ENCODE measurements at places on chromosomes 12 and 14. TPM values are rescaled to one million over a fixed set of nuclear protein-coding genes. Genes with fewer than 3 reads are reported as not detected.

DNA sequence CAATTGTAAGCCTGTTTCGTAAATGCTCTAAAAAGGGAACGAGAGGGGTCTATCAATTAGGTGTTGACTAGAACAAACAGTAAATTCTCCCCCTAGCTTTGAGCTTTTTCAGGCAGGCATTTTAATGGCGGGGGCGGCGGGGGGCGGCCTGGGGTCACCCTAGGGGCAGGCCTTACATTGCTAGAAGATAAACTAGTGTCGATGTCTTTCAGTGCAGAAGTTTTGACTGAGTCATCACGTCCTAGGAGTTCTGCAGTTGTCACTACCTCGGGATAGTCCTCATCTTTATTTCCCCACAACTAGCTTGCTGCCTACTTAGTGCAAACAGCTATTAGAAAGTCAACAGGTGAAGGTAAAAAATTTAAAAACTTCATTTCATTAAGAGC, 1.6 kb downstream of the ATP6V1D start:
- no peaks in the 10 kb centered on the region for H3K36me3 ChIP-seq
- H3K27me3 ChIP-seq = no peaks in the 10 kb centered on the region
- peak overlapping the region; percentile 68 for H3K4me3 ChIP-seq
- H3K27ac ChIP-seq = no peak overlapping the region

DNA sequence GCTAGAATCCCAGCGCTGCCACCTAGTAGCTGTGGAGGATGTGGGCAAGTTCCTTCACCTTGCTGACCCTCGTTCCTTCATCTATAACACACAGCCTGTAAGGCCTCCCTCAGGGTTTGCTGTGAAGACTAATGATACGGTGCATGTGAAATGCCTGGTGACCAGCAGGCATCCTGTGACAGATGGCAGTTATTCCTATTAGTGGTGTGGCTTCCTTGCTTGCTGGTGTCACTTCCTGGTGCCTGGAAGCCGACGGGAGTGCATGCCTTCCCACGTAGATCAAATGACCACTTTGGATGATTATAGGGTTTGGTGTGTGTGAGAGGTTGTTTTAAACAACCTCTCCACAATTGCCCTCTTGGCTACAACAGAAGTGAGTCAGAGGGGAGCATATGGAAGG, 894.9 kb downstream of the VRK1 start:
- no peaks in the 10 kb centered on the region for H3K4me1 ChIP-seq
- DNase-seq = no peak
- H3K4me3 ChIP-seq = no peak overlapping the region
- H3K27me3 ChIP-seq = no peaks in the 10 kb centered on the region
- H3K27ac ChIP-seq = no peak overlapping the region

- H3K4me1 ChIP-seq = peaks cover 14% of the 10 kb centered on the region
- H3K36me3 ChIP-seq = no peaks in the 10 kb centered on the region
- H3K4me3 ChIP-seq = no peak overlapping the region
- no peak for DNase-seq
- no peak overlapping the region for H3K27ac ChIP-seq
These were observed 180.4 kb upstream of the HIF1A start for GRCh38 chr14:61514927-61515326.

USP15 gene
- total RNA-seq = 48.2 TPM

DNA sequence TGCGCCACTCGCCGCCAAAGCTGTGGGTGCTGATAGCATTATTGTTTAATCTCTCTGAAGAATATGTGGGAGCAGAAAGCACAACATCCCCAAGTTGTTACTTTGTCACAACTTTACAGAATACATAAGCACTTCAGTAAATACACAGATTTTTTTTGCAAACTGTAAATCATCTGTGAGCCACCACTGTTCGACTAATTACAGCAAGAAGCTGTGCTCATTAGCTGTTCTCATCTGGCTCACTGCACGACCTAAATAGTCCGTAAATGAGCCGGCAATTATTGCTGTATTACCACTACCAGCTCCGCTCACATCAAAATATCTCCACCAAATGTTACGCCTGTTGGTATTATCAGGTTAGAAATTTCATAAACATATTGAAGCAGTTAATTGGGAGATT, 228.9 kb upstream of the PRKD1 start:
- no peak overlapping the region for H3K27ac ChIP-seq
- no peaks in the 10 kb centered on the region for H3K36me3 ChIP-seq
- no peaks in the 10 kb centered on the region for H3K4me1 ChIP-seq
- DNase-seq = no peak

CCDC60 gene
- total RNA-seq = not detected

TMEM132C gene
- total RNA-seq = 0.96 TPM

DNA sequence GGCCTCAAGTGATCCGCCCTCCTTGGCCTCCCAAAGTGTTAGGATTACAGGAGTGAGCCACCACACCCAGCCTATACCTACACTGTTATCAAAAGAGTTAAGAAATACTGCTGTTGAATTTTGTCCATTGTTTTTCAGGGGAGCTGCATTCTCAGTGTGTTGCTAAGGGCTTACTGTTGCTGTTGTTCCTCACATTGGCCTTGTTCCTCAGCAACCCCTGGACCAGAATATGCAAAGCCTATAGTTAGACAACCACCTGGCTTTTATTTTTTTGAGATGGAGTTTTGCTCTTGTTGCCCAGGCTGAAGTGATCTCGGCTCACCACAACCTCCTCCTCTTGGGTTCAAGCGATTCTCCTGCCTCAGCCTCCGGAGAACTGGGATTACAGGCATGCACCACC, 4.7 kb upstream of the ATP6V0A2 start:
- no peak overlapping the region for H3K4me3 ChIP-seq
- no peak overlapping the region for H3K27ac ChIP-seq
- no peaks in the 10 kb centered on the region for H3K27me3 ChIP-seq

GSC gene
- total RNA-seq = not detected

All from ascending aorta (tissue), 2 donors.